ENCODE measurements at places on chromosomes 7 and 10.

DNA sequence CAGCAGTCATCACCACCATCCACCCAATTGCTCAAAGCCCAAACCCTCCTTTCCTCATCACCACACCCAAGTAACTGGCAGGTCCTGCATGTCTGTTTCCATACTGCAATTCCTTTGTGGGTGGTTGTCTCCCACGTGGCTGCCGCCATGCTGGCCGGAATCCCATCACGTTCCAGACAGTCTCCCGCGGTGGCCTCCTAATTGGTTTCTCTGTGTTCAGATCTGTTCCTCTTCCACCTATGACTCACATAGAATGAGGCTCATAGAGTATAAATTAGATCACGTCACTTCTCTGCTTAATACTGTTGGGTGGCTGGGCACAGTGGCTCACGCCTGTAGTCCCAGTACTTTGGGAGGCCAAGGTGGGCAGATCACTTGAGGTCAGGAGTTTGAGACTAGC is 813.0 kb downstream of the TYW1 start:
- no peak for DNase-seq

- peak; percentile 83 for DNase-seq
These were observed 293.9 kb downstream of the CCDC3 start for GRCh38 chr10:12707461-12708185.

DNA sequence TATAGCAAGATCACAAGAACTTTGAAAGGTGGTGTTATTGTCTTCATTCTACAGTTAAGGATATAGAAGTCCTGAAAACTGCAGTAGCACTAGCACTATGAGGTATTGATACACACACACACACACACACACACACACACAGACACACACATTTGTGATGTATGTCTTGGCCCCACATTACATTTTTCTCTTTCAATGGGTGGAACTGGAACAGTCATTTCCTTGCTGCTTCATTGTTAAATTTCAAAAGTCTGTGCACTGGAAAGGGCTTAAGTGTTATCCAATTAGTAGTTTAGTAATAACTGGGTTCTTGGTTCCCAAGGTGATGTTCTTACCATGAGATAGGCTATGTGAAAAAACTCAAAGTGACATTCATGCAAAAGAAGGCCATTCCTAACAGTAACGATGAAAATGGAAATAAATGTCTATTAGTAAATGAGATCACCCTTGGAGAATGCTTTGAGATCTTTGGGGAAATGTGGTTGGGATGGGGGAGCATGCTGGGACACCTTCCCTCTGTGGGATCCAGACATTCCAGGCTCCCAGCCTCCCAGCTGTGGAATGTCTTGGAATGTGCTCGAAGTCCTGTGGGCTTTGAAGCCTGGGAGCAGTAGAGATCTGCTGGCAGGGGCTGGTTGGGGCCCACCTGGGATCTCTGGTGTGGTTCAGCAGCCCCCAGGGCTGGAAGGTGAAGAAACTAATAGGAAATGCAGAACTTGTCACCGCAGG is 37.4 kb upstream of the CALD1 start:
- peak; percentile 44 for DNase-seq

- DNase-seq, result peak; percentile 85
These were observed 25.8 kb upstream of the FAM13C start for GRCh38 chr10:59387951-59388670.

DNA sequence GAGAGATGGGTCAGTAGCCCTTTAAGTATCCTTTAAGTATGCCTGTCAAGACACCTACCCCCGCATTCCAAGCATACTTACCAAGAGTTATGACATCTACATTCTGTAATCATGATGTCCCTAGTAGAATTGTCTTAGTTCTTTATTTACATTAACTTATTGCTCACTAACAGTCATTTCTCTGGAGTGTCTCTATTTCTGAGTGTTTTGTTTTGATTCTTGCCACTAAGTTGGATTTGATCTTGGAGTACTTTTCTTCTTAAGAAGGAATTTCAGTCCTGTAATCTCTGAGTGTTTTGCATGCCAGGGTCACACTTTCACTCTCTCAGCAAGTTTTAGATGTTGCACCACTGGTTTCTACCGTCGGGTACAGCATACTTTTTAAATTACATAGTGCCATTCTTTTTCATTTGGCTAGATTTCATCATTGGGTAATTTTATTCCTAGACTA is 1053.9 kb downstream of the KCNMA1 start:
- DNase-seq, result peak; percentile 97

DNA sequence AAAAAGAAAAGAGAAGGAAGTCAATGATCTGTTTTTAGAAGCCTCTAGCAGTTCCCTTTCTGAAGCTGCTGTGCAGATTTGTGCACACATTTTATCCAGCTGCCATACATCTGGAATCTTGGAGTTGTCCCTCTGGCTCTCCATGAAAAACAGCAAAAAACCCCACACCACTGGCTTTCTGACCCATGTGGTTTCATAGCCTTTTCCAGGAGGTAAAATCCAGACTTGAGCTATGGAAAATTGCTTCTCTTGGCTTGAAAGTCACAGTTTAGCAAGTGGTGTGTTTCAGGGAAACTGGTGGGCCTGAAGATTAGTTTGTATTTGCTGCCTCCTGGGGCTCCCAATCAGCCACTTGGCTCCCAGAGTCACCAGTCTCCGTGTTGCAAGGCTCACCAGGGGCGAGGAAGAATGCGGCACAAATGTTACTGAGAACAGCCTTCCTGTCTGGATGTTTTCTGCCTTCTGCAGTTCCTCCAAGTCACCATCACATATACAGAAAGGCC is 50.1 kb upstream of the ADRB1 start:
- peak; percentile 71 for DNase-seq

- DNase-seq, result no peak
These were observed 36.2 kb downstream of the BEND7 start for GRCh38 chr10:13492493-13493180.

- no peak for DNase-seq
These were observed 152.9 kb downstream of the ARID5B start for GRCh38 chr10:62054408-62054807.

- DNase-seq, result no peak
These were observed 207.0 kb upstream of the ZMIZ1 start for GRCh38 chr10:78861529-78862327.

DNA sequence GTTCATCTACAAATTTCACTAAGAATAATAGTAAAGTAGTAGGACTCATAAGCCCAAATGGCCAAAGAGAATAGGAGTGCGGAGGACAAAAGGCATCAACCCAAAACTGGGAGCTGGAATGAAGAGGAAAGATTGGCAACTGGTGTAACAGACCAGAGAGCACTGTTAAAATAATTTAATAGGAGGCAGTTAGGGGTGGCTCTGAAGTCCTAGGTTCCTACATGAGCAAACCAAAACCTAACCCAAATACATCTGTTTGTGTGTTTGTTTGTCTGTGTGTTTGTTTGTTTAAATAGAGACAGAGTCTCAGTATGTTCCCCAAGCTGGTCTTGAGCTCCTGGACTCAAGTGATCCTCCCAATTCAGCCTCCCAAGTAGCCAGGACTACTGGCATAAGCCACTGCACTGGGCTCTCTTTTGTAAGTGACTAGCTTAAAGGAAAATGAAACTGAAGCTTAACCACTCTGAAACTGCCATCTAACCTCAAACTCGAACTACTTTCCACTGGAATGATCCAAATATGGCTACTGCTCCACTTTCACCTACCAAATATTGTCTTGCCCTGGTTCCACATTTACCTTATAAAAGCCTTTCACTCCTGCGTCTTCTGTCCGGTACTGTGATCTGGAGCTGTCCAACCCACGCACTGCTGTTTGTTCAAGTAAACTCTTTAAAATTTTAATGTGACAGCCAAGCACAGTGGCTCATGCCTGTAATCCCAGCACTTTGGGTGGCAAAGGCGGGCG is 94.9 kb downstream of the AKR1D1 start:
- DNase-seq, result no peak

GRCh38 chr10:129971381-129972144 is 7.5 kb upstream of the EBF3 start:
- peak; percentile 39 for DNase-seq

- DNase-seq, result no peak
These were observed 46.2 kb downstream of the SMNDC1 start for GRCh38 chr10:110258542-110258941.

DNA sequence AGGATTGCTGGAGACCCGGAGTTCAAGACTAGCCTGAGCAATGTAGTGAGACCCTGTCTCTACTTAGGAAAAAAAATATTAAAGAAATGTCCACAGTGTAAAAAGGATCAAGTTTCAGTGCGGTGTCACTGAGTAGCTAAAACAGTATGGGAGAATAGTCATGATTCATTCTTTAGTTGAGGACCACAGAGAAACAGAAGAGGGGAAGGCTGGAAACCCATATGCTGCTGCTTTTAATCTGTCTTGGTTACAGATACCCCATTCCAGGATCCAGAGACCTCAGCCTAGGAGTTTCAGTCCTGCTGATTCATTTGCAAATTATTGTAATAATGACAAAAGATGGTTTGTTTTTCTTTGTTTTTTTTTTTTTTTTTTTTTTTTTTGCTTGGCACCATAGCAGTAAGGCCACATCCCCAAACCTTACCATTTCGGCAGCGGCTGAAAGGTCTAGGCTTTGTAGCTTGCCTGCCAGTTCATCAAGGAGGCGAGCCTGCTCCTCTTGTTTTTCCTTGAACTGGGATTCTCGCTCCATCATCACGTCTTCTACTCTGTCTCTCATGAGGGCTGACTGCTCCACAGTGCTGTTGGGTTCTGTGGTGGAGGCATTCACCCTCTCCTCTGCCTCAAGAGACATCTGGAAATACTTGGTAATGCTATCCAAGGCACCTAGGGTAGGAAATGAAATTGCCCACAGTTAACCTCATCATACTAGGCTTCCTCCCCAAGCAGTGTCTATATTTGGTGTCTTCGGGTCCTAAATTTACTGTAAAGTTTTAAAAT is 44.2 kb downstream of the DLD start:
- peak; percentile 90 for DNase-seq

DNA sequence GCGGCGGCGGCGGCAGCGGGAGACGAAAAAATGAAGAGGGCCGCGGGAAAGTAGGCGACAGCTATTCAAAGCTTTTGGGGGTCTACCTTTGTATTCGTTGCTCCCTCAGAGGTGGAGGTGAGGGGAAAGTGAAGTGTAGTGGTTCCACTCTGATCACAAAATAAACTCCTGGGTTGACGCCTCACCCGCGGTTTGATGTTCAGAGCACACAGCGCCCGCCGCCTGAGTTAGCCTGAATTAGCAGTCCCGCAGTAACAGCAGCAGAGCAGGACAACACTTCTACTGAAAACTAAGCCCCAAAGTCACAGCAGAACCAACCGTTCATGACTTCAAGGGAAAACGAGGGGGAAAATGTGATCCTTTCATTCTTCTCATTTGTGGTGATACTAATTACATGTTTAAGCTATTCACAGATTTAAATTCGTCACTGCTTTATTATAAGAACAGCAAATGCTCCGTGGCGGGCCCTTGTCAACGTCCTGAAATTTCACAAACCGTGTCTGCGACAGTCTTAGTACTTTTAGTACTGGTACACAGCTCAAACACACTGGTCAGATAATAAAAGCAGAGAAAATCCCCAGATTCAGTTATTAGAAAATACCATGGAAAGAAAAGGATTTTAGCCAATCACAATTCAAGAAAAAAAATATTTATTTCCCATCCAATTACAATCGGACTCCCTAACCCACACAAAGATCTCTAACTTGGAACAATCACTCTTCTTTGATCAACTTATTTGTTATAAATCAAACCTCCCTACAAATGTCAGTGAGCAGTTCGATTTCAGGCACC is 563 bp upstream of the JMJD1C start:
- DNase-seq, result peak; percentile 55

GRCh38 chr10:73076360-73077183 is 20.1 kb downstream of the P4HA1 start:
- peak; percentile 85 for DNase-seq

- no peak for DNase-seq
These were observed 23.5 kb downstream of the TMEM229A start for GRCh38 chr7:124009321-124009720.

GRCh38 chr7:135100856-135101255 is 47.0 kb upstream of the TMEM140 start:
- peak; percentile 3 for DNase-seq

- DNase-seq, result peak; percentile 96
These were observed at the start of gene GLI3 for GRCh38 chr7:42236976-42237810. Gene GLI3, minus strand, starts transcription at chr7:42237209. Its CDS starts 13,956 bp downstream, at chr7:42223253.

GRCh38 chr7:151936207-151936606 is 20.0 kb upstream of the GALNTL5 start:
- DNase-seq, result no peak

DNA sequence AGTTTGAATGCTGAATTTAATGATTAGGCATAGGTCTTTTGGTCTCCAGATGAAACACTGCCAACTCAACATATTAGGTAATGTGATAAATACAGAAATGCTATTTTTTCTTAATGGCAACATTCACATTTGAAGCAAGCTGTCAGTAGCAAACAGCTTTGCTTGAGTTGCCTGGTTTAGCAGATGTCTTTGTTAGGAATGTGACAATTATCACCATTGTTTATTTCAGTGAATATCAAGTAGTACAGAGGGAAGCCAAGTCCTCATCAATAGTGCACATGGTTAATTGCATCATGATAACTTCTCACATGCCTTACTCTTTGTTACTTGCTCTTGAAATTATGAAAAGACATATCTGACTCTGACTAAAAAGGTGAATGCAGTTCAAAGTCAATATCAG is 23.7 kb upstream of the SEPTIN7 start:
- no peak for DNase-seq

GRCh38 chr10:11290156-11290890 is 272.7 kb downstream of the CELF2 start:
- DNase-seq, result no peak

DNA sequence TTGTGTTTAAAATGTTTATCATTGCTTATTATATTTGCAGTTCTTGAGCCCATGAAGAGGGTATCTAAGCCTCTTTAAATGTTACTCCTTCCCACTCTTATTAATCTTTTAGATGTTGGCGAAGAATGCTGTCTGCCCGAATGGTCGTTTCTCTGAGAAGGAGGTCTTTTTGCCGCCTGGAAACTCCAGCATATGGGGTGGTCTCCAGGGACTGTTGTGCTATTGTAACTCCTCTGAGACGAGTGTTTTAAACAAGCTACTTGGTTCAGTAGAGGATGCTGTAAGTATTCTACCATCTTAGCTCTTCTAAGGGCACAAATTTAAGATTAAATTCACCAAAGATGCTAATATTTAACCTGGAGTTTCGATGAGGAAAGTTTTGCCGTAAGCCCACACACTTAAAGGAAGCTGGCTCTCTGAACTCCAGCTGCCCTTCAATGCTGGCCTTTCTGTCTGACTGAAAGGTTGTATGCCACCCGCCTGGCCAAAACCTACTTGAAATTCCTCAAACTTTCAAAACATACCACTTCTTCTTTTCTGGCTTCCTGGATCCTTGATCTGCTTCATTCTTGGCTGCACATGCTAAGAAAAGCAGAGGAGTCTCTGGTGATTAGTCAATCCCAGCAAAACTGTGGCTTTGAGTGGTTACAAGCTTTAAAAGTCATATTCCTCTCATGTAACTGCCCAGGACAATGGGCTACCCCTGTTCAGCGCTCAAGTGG is 74.7 kb downstream of the ABCA13 start:
- no peak for DNase-seq
